ENCODE measurements at places on chromosomes 13 and 19.
A peak's percentile ranks its signal among the peaks of the same experiment; 100 is the strongest.

DNA sequence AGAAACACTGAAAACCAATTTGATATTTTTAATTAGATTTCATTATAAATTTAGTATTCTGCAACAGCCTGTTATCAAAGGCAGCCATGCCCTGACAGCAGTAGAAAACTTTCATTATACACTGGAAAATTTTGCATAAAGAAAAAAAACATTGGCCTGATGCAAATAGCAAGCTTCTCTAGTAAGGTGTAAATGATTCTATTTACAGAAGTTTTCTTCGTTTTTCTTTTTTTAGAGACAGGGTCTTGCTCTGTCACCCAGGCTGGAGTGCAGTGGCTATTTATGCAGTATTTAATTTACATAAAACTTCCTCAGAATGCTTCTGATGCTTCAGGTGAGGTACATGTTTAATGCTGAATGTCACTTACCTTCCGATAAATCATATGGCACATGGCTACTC, 67.0 kb downstream of the ABCC4 start:
- DNase-seq, result no peak

- no peak for DNase-seq
Measured at GRCh38 chr19:4108767-4109625, 14.9 kb downstream of the MAP2K2 start.

DNA sequence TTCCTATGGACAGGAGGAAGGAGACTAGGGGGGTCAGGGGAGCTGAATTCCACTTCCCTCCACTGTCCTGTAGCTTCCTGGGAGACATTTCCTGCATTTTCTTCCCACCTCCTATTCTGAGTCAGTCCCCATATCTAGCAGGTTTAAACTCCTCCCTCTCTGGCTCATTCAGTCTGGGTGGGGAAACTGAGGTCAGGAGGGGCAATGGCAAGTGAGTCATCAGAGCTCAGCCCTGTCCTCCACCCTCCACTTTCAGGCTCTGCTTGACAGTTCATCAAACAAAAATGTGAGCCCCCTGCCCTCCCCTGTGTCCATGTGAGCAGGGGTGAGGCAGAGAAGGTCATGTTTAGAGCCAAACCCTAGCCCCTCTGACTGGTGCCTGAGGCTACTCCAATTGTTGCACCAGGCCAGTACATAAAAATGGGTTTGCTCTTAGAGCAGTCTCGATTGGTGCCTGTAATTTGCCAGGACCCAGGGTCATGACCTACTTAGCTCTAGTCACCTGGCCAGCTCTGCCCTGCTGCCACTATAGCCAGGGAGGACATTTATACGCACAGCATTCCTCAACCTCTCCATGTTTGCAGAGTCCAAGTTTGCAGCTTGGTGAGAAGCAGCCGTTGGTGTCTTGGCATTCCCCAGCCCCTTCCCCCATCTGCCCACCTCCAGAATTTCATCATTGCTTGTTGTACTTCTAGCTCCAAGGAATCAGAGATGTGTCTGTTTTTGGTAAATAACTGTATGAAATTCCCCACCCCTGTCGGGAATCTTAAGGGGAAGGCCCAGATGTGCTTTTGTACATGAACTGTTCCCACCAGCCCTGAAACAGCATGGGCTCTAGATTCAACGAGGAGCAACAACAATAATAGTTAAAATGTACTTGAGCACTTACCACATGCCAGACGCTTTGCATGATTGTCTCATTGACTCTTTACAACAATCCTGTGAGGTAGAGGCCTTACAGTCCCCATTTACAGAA, 20.7 kb downstream of the SAMD4B start:
- no peak for DNase-seq

- DNase-seq, result no peak
Measured at GRCh38 chr13:78832461-78832860, 173.5 kb upstream of the OBI1 start.

DNA sequence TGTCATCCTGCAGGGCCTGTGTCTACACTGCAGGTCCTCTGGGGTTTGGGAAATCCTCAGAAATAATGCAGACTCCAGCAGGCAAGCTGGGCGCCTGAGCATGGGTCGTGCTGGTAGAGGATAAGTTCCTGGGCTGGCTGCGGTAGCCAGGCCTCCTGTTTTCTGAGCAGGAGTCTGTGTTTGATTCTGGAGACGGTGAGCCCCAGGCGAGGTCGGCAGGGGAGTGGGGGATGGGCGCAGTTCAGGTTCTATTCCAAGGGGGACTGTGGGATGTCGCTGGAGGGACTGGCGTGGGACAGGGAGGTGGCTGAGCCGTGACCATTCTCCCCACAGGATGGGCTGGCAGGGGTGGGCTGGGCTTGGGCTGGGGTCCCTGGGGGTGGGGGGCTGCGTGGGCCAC, 154.7 kb downstream of the KDM4B start:
- no peak for DNase-seq

DNA sequence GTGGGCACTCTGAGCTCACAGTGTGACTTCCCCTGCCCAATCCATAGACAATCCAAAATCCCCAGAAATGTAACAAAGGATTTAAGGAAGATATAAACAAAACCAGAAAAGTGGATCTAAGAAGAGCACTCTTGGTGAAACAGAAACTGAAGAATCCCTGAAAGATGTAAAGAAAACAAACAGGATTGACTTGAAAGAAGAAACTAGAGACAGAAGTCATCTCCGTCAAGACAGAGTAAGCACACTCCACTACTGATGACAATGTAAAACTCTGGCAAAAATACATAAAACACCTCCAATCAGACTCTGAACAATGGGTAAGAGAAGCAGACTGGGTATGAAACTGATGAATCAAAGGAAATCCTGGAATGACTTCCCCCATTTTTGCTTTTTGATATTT, 13.5 kb downstream of the TUBGCP3 start:
- DNase-seq, result no peak

DNA sequence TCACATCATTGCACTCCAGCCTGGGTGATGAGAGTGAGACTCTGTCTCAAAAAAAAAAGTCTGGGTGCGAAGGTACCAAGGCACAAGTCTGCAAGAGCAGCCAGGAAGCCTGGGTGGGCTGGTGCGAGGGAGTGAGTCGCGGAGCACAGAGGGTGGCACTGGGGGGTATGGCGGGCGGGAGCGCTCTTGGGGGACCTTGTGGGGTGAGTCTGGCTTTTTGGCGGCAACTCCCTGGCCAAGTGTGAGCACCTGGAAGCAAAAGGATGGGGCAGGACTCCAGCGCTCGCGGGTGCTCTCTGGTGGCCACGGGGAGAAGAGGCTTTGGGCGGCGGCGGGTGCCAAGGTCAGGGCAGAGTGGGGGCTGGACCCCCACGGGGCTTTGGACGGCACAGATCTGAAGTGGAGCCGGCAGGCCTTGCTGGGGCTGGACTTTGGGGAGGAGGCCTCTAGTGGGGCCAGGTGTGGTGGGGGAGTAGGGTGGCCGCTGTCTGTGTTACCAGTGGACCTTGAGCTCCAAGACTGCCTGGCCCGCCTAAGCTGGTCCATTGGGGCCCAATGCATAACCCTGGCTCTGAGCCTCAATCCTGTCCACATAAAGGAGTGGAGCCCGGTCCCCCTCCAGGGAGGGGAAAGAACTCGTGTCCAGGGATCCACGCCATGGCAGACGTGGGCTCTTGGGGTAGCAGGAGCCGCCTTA, 1.6 kb downstream of the P2RY11 start:
- peak; percentile 51 for DNase-seq

DNA sequence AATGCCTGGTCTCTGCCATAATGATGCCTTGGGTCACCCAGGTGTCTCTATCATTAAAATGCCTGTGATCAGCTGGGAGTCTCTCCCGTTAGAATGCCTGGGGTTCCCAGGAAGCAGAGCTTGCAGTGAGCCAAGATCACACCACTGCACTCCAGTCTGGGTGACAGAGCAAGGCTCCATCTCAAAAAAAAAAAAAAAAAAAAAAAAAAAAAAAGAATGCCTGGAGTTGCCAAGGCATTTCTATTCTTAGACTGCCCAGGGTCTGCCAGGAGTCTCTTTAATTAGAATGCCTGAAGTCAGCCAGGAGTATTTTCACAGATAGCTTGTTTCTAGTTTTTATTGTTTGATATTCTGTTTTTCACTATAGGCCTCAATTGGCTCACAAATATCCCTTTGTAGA, 1552.5 kb downstream of the UQCRFS1 start:
- no peak for DNase-seq

- DNase-seq, result no peak
Measured at GRCh38 chr13:42001580-42001979, 40.7 kb upstream of the VWA8 start.

- no peak for DNase-seq
Measured at GRCh38 chr13:63774133-63774532, 2358.5 kb upstream of the PCDH20 start.

DNA sequence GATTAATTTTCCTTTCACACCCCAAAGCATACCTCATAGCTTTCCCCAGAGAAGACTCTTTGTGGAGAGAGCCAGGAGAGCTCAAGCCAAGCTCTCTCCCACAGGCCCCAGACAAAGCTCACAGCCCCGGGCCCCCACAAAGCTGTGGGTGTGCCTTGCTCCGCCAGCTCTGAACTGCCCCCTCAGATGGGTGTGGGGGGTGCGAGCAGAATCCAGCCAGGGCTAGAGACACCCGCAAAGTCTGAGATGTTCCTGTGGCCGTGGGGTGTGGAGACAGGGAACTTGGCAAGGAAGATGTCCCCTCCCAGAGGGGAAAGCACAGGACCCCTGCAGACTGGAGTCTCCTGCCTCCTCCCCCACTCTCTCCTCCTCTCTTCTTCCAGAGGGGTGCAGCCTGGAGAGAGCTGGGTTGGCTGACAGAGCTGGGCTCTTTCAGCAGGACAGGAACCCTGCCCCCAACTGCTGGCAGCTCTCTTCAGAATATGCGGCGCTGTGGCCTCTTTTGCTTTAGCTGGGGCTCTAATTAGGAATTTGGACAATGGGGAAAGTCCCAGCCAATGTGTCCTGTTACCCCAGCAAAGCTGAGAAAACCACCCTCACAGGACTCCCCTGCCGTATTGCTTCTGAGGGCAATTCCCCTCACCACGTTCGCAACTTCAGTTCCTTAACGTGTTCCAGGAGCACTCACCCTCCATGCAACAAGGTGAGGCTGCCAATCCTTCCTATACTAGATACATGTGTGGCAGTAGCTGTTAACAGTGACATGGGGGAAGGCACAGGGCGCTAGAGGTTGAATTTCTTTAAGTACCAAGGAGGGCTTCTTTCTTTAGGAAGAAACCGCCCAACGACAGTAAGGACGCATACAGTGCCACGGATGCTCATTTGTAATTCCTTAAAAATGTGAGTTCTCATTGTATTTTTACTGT, 170.0 kb downstream of the COL4A1 start:
- DNase-seq, result no peak

DNA sequence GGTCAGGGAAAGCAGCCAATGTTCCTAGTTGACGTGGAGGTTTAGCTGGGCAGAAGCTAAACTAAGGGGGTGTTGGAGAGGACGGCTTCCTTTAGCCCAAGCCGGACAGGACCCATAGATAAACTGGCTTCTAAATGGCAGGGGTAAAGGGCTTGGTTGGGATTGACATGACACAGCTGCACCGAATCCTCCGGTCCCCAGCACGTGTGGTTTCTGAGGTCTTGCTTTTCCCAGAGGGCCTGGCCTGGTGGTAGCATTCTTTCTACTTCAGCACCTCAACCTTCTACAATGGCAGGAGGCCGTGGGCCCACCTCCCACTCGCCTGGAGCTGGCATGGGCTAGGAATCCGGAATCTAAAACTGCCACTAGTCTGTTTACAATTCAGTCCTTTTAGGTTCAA, 163.0 kb downstream of the FGF9 start:
- DNase-seq, result no peak

GRCh38 chr13:113566227-113566561, 18.4 kb upstream of the TFDP1 start:
- no peak for DNase-seq

- DNase-seq, result no peak
Measured at GRCh38 chr13:114089341-114089740, 43.1 kb downstream of the RASA3 start.

DNA sequence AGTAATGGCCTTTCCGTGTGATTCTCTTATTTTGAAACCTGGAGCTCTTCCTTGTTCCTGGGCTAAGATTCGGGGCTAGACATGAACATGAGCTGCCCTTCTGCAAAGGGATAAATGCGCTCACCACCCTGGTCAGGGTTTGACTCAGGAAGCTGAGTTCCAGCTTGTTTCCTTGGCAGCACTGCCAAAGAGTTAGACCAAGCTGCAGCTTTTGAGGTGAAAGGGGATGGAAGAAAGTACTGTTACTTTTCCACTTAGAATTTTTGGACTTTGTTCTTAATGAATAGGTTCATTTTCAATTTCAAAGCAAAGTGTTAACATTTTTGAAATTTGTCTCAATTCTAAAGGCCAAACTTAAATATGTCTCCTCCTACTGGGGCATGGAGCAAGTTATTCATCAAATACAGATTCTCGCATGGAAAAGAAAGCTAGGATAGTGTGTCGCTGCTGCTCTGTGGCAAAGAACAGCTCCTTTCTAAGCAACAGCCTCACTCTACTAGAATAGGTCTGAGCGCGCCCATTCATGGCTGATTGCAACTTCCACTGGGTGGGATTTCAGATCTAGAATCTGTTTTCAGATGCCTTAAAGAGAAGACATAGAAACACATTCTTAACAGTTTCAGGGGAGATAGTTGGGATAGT, 2.2 kb downstream of the RGCC start:
- no peak for DNase-seq

DNA sequence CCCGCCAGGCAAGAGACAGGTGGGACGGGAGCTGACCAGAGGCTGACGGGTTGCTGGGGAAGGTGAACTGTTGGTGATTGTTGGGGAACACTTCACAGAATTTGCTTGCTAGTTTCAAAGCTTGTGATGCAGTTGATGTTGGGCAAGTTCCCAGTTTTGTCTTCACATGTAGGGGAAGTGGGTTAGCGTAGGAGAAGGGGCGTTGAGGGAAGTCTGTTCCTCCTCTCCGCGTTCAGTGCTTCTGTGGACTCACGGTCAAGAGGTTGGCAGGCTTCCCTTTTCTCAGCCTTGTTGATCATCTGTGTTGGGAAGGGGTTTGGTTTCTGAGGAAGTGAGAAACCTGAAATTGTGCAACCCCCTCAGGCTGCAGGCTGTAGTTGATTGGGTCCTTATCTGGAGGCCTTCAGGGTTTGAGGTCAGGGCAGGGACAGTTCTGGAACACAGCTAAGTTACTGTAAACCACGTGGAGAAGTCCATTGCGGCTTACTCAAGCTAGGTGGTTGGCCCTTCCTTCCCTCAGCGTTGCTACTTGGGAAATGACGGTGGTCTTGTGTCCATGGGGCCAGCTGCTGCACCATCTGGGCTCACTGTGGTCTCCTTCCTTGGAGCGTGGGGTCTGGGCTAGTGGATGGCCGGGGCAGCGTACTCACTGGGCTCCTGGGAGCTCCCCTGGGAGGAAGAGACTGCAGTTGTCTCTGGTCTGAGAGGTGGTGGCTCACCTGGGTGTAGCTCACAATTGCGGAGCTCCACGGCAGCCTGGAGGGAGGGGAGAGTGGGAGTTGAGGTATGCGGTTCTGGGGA, 7.5 kb downstream of the RPS9 start:
- no peak for DNase-seq

DNA sequence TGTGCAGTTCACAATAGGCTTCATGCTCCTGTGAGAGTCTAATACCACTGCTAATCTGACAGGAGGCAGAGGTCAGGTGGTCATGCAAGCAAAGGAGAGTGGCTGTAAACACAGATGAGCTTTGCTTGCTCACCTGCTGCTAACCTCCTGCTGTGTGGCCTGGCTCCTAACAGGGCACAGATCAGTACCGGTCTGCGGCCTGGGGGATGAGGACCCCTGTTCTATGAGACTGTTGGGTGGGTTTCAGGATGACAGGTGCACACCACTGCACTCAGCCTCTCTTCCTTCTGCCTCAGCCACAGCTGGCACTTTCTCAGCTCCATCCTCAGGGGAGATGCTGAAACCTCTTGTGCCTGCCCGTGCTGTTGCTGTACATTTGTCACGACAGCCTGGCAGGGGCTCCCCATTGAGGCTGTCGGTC, 9.7 kb downstream of the CLEC4G start:
- DNase-seq, result no peak
